ENCODE measurements at places on chromosomes 2 and 18. TPM values are rescaled to one million over a fixed set of nuclear protein-coding genes. Genes with fewer than 3 reads are reported as not detected.

The DNAJC5G gene
- total RNA-seq: 1.3 TPM

The SERPINB11 gene
- total RNA-seq: not detected

The GPR35 gene
- total RNA-seq: 1.1 TPM

The UGT1A5 gene
- not detected for total RNA-seq

The CD28 gene
- total RNA-seq: 0.16 TPM

The SULT1C2 gene
- total RNA-seq: 0.44 TPM

The FAM237A gene
- not detected for total RNA-seq

The PLB1 gene
- total RNA-seq: 2.9 TPM

The DSG1 gene
- 1.7 TPM for total RNA-seq

The DGKD gene
- 28.2 TPM for total RNA-seq

The ACVR1 gene
- total RNA-seq: 20.3 TPM

The ARHGAP28 gene
- total RNA-seq: 0.42 TPM

The CCDC102B gene
- total RNA-seq: 6.3 TPM

The HRH4 gene
- total RNA-seq: not detected

GRCh38 chr18:39966275-39966674, 1988.8 kb upstream of the PIK3C3 start:
- no peaks in the 10 kb centered on the region for H3K36me3 ChIP-seq
- DNase-seq: no peak
- no peaks in the 10 kb centered on the region for H3K27me3 ChIP-seq
- no peaks in the 10 kb centered on the region for H3K4me1 ChIP-seq
- no peak overlapping the region for H3K4me3 ChIP-seq

GRCh38 chr18:6785001-6785400, 55.5 kb downstream of the ARHGAP28 start:
- no peaks in the 10 kb centered on the region for H3K36me3 ChIP-seq
- H3K27ac ChIP-seq: no peak overlapping the region
- H3K27me3 ChIP-seq: no peaks in the 10 kb centered on the region

DNA sequence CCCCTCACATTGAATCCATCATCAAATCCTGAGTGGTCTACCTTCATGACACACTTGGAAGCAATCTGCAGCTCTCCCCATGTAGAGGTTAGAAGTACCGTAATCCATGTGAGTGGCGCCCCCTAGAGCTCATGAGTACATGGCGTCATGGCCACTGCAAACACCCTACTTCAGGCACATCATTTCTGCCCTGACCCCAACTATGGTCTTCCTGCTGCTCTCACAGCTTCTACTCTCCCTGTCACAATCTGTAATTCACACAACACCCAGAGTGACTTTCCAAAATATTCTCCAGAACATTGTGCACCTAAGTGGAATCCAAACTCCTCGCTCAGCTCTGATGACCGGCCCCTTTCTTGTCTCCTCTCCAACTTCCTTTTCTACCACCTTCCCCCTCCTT, 141.9 kb downstream of the ANKRD44 start:
- H3K4me1 ChIP-seq: no peaks in the 10 kb centered on the region
- H3K27me3 ChIP-seq: no peaks in the 10 kb centered on the region
- no peak overlapping the region for H3K27ac ChIP-seq
- H3K36me3 ChIP-seq: no peaks in the 10 kb centered on the region

DNA sequence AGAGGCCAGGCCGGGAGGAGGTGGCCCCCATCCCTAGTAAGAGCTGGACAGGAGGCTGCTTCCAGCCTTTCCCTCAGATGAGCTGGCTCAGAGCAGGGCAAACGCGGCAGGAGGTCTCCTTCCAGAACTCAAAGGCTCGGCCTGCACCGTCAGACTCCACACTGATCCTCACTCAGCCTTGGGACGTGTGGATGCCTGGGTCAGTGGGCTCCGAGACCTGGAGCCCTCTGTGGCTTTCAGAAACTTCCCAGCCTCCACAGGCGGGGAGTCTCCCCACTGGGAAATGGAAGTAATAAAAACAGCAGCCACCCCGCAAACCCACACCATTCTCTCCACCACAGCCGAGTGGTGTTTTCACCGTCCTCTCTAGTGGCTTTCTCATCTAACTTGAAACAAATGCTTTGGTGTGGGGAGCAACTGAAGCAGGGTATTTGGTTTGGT, 54.3 kb downstream of the INPP5D start:
- H3K27ac ChIP-seq: no peak overlapping the region
- no peaks in the 10 kb centered on the region for H3K4me1 ChIP-seq
- no peak for DNase-seq
- H3K36me3 ChIP-seq: no peaks in the 10 kb centered on the region
- H3K27me3 ChIP-seq: peaks cover 3% of the 10 kb centered on the region
- no peak overlapping the region for H3K4me3 ChIP-seq

- peak overlapping the region; percentile 21 for H3K27ac ChIP-seq
- H3K36me3 ChIP-seq: no peaks in the 10 kb centered on the region
- H3K27me3 ChIP-seq: no peaks in the 10 kb centered on the region
- peaks cover 80% of the 10 kb centered on the region for H3K4me1 ChIP-seq
- no peak overlapping the region for H3K4me3 ChIP-seq
Observed at GRCh38 chr2:173985605-173985992, 20.4 kb upstream of the SP3 start.

DNA sequence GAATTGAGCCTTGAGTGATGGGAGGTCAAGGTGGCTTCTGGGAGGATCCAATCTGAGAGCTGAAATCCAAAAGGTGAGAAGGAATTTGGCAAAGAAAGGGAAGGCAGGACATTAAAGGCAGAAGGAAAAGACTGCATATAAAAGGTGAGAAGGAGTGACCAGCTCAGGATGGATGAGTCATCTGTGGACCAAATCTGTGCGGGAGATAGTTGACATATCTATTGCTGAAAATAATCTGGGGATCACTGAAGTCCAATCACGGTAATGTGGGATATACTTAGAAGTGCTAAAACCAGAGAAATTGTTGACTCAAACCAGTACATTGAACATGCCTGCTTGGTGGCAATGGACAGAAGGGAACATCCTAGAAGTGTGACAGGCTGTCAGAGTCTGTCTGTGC, 8.0 kb upstream of the PTPN4 start:
- no peaks in the 10 kb centered on the region for H3K4me1 ChIP-seq
- no peak for DNase-seq
- no peak overlapping the region for H3K27ac ChIP-seq
- no peaks in the 10 kb centered on the region for H3K36me3 ChIP-seq
- no peak overlapping the region for H3K4me3 ChIP-seq
- H3K27me3 ChIP-seq: no peaks in the 10 kb centered on the region

- no peaks in the 10 kb centered on the region for H3K36me3 ChIP-seq
- H3K27me3 ChIP-seq: no peaks in the 10 kb centered on the region
- H3K27ac ChIP-seq: no peak overlapping the region
- peaks cover 6% of the 10 kb centered on the region for H3K4me1 ChIP-seq
Observed at GRCh38 chr2:109463236-109463635, 150.5 kb downstream of the SEPTIN10 start.

DNA sequence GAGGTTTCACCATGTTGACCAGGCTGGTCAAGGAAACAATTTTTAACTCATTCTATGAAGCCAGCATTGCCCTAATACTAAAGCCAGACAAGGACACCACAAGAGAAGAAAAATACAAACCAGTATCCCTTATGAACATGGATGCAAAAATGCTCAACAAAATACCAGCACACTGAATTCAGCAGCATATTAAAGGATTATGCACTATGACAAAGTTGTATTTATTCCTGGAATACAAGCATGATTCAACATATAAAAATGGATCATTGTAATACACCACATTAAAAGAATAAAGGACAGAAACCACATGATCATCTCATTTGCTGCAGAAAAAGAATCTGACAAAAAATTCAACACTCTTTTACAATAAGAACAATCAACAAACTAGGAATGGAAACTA, 138.7 kb downstream of the RAB3GAP1 start:
- no peaks in the 10 kb centered on the region for H3K4me1 ChIP-seq
- no peaks in the 10 kb centered on the region for H3K27me3 ChIP-seq
- no peak overlapping the region for H3K27ac ChIP-seq
- no peak for DNase-seq

DNA sequence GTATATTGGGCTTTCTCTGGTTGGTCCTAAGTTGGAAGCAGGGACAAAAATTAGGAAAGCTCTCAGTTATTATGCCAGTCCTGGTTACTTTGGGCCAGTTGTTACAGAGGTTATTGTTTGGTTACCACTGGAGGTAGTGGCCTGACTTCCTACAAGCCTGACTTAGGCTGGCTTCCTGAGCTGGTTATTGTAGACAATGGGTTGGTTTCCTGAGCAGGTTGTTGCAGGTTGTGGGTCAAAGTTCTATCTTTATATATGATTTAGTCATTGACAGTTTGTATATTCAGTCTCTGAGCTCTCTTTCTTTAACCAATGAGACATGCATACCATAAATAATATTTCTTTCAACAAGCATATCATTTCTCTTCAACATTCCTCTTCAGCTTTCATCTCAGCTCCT, 58.7 kb upstream of the RPE start:
- no peak overlapping the region for H3K27ac ChIP-seq
- no peaks in the 10 kb centered on the region for H3K4me1 ChIP-seq
- no peak for DNase-seq
- no peak overlapping the region for H3K4me3 ChIP-seq
- no peaks in the 10 kb centered on the region for H3K36me3 ChIP-seq
- H3K27me3 ChIP-seq: no peaks in the 10 kb centered on the region

GRCh38 chr2:17747684-17748452, 5.7 kb downstream of the SMC6 start:
- H3K27me3 ChIP-seq: no peaks in the 10 kb centered on the region
- no peak for DNase-seq
- H3K27ac ChIP-seq: no peak overlapping the region
- no peak overlapping the region for H3K4me3 ChIP-seq

DNA sequence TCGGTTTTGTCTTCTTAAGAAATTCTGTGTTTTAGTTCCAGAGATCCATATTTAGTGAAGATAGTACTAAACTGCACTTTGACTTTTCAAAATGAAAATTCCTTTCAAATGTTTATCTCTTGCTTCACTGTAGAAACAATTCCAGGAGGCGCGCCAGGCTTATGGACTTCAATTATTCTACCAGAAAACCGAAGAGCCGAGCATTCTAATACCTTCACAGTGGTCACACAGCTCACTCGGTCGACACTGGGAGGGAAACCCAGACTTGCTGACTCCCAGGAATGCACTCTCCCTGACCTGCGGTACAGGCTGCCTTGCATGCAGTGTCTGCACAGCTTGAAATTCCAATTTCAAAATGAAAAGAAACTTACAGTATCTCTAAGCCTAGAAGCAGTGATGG, 119.9 kb upstream of the PIEZO2 start:
- peak overlapping the region; percentile 15 for H3K4me3 ChIP-seq
- H3K36me3 ChIP-seq: no peaks in the 10 kb centered on the region
- H3K27ac ChIP-seq: no peak overlapping the region
- DNase-seq: no peak
- H3K27me3 ChIP-seq: no peaks in the 10 kb centered on the region
- H3K4me1 ChIP-seq: no peaks in the 10 kb centered on the region

GRCh38 chr18:21330122-21330701, 88.2 kb downstream of the GREB1L start:
- H3K36me3 ChIP-seq: no peaks in the 10 kb centered on the region
- DNase-seq: peak; percentile 15
- no peak overlapping the region for H3K4me3 ChIP-seq
- H3K4me1 ChIP-seq: no peaks in the 10 kb centered on the region
- no peaks in the 10 kb centered on the region for H3K27me3 ChIP-seq

DNA sequence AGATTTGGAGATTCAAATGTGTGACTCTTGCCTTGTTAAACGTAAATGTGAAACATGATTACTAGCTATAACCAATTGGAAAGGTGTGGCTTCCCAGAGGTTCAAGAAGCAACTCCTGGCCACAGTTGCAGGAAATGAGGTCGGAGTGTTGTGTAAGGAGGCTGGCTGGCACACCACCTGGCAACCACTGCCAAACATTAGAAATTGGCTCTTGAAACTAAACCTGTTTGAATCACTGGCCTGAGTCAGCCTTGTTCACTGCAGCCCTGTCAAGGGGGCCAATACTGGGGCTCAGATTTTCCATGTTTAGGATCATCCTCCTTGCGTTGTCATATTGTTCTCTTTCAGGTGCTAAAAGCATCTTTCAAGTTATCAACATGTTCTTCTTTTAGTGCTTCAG, 206.3 kb downstream of the ARL6IP6 start:
- no peak overlapping the region for H3K27ac ChIP-seq
- no peak for DNase-seq
- H3K36me3 ChIP-seq: no peaks in the 10 kb centered on the region
- no peaks in the 10 kb centered on the region for H3K4me1 ChIP-seq

GRCh38 chr2:16952368-16952767, 286.7 kb upstream of the CYRIA start:
- H3K27me3 ChIP-seq: no peaks in the 10 kb centered on the region
- H3K4me3 ChIP-seq: no peak overlapping the region
- no peak overlapping the region for H3K27ac ChIP-seq
- no peak for DNase-seq
- no peaks in the 10 kb centered on the region for H3K36me3 ChIP-seq

GRCh38 chr18:11470941-11471340, 138.5 kb upstream of the SLC35G4 start:
- no peak overlapping the region for H3K4me3 ChIP-seq
- no peaks in the 10 kb centered on the region for H3K36me3 ChIP-seq
- DNase-seq: no peak
- H3K27ac ChIP-seq: no peak overlapping the region
- no peaks in the 10 kb centered on the region for H3K4me1 ChIP-seq

GRCh38 chr2:25281522-25281921, 60.2 kb downstream of the DNMT3A start:
- no peaks in the 10 kb centered on the region for H3K27me3 ChIP-seq
- no peak overlapping the region for H3K27ac ChIP-seq
- no peaks in the 10 kb centered on the region for H3K4me1 ChIP-seq
- no peak for DNase-seq
- no peak overlapping the region for H3K4me3 ChIP-seq
- peaks cover 16% of the 10 kb centered on the region for H3K36me3 ChIP-seq

DNA sequence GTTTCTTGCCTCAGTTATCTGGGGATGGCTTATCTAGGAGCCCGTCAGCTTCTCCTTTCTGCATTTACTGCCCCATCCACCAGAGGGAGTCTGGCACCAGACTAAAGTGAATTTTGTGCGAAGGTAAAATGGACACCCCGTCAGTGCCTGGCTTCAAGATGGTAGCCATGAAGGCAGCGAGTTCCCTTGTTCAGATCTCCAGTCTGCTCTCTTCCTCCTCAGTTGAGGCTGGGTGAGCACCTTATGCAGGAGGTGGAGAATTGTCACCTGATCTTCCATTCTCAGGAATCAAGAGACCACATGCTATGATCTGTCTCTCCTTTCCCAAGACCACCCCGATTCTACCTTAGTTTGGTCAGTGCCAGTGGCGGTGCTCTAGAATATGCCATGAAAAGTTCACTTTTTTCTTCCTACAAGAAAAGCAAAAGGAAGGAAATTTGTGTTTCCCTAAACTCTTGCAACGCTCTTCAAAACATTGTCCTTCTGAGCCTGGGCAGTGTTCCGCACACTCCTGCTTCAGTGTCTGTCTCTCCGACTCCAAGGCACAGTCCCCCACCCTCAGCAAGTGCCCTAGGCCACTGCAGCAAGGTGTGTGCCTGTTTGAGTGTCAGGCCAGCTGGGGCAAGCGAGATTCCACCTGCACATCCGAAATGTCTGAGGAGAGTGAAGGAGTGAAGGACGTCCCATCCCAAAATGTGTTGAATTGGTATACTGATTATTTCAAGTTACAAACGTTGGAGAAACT, 168.6 kb downstream of the SS18 start:
- H3K36me3 ChIP-seq: no peaks in the 10 kb centered on the region
- H3K27ac ChIP-seq: no peak overlapping the region
- H3K4me1 ChIP-seq: no peaks in the 10 kb centered on the region
- no peak overlapping the region for H3K4me3 ChIP-seq

All from heart left ventricle (tissue), 16 donors.